Spinal cord (tissue), 10 donors: ENCODE measurements at places on chromosomes 4 and X. TPM values are rescaled to one million over a fixed set of nuclear protein-coding genes. Genes with fewer than 3 reads are reported as not detected.

DNA sequence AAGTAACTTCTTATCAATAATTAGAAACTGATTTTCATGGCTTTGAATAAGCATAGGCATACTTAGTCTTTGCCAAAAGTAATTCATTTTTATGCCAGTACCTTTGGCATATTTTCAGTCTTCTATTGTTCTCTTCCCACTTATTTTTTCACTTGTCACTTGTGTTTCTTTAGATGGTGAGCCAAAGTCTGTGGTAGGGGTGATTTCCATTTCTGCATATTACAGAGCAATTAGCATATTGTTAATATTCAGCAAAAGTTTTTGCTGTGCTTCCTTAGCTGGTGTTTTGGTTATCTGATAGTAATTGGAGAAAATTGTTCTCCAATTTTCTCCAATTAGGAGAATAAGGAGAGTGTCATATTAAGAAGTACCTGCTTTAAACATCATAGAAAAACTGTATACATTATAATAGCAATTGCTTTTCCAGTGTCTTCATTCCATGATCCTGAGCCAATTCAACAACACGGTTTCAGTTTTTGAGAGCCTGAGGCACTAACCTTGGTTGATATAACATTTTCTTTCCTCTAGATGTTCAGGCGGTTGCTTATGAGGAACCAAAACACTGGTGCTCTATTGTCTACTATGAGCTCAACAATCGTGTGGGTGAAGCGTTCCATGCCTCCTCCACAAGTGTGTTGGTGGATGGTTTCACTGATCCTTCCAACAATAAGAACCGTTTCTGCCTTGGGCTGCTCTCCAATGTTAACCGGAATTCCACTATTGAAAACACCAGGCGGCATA lies 64.7 kb downstream of the SMAD1 start:
- no peaks in the 10 kb centered on the region for H3K4me1 ChIP-seq
- no peak overlapping the region for H3K4me3 ChIP-seq
- no peak overlapping the region for H3K27ac ChIP-seq

DNA sequence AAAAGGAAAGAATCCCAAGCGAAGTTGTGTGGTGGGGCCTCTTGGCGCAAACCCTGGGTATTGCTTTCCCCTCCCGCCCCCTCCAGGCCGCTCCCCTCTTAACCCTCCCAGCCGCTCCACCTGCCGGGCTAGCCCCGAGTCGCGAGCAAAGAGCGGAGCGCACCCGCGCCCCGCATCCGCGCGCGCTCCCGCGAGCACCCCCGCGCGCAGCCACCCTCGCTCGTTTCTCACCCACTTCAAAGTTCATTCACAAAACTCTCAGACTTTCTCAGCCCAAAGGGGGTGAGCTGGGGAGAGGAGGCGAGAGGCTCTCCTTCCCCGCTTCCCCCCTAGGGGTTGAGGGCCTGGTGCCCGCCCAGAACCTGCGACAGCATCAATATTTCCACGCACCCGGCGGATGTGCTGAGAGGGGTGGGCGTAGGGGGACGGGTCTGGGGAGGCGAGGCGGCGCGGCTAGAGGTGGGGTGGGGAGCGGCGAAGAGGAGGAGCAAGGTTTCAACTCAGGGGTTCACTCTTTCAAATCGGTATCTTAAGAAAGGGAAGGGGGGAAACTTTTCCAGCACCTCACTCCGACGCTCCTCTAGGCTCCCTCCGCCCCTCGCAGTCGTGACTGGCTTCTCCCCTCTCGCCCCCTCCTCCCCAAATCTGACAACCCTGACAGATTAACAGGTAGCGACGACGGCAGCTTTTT lies 1.8 kb downstream of the MAML3 start:
- peak overlapping the region; percentile 92 for H3K4me3 ChIP-seq
- no peaks in the 10 kb centered on the region for H3K36me3 ChIP-seq
- H3K27ac ChIP-seq = peak overlapping the region; percentile 97
- peaks cover 30% of the 10 kb centered on the region for H3K4me1 ChIP-seq

GRCh38 chrX:23901060-23901459 lies 6.7 kb downstream of the APOO start:
- H3K27ac ChIP-seq = no peak overlapping the region
- peaks cover 3% of the 10 kb centered on the region for H3K4me1 ChIP-seq
- no peak overlapping the region for H3K4me3 ChIP-seq
- peaks cover 7% of the 10 kb centered on the region for H3K27me3 ChIP-seq

C4orf51 gene
- total RNA-seq = not detected

VCX gene
- total RNA-seq = not detected
